ENCODE measurements at places on chromosomes 7 and 10.

DNA sequence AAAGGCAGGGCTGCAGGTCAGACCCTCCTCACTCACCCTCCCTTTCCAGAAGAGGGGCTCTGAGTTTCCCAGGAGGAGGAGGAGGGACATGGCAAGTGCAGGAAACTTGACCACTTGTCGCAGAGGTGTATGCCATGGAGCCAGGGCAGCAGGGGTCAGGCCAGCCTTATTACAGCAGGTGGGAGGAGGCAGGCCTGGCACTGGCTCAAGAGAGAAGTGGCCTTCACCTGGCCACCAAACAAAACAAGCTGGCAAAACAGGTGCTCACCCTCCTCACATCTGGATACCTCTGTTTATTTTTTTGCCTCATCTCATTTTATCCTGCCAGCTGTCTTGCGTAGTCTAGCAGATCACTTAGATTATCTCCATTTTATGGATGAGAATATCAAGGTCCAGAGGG lies 12.5 kb downstream of the COL13A1 start:
- DNase-seq = no peak

GRCh38 chr7:30181211-30181610 lies 46.4 kb downstream of the MTURN start:
- no peak for DNase-seq

DNA sequence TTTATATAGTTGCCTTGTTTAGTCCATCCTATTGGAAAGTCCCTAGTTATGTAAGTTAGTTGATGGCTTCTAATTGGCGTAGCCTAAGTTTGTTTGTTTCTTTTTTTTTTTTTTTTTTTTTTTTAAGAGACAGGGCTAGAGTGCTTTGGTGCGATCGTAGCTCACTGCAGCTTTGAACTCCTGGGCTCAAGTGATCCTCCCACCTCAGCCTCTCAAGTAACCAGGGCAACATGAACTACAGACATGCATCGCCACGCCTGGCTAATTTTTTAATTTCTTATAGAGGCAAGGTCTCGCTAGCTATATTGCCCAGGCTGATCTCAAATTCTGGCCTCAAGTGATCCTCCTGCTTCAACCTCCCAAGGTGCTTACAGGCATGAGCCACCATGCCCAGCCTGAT lies 7.1 kb downstream of the CSGALNACT2 start:
- no peak for DNase-seq

- peak; percentile 28 for DNase-seq
Observed at GRCh38 chr7:131066635-131067034, 261.0 kb upstream of the MKLN1 start.

DNA sequence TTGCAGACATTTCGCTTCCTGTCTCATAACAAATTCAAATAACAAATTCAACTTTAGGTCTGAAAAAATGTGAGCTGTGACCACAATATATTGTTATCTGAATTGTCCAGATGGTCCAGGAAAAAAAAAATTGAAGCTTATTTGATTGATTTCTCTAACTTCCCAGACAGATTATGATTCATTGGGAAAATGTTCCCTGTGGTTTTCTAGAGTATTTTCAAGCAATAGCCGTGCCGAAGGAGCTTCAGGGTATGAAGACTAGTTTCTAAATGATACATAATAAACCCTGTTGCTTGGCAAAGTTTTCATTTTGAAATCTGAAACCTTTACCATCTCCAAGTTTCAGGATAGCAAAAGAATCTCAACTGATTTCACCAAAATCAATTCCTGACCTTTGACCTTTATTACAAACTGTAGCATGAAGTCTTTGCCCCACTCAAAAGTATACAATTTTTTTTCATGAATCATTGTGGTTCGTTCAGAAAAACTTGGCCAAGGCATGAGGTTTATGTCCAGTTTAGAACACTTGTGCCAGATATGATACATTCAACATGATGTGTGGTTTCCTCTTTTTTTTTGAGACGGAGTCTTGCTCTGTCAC lies 109.9 kb downstream of the JCAD start:
- no peak for DNase-seq

DNA sequence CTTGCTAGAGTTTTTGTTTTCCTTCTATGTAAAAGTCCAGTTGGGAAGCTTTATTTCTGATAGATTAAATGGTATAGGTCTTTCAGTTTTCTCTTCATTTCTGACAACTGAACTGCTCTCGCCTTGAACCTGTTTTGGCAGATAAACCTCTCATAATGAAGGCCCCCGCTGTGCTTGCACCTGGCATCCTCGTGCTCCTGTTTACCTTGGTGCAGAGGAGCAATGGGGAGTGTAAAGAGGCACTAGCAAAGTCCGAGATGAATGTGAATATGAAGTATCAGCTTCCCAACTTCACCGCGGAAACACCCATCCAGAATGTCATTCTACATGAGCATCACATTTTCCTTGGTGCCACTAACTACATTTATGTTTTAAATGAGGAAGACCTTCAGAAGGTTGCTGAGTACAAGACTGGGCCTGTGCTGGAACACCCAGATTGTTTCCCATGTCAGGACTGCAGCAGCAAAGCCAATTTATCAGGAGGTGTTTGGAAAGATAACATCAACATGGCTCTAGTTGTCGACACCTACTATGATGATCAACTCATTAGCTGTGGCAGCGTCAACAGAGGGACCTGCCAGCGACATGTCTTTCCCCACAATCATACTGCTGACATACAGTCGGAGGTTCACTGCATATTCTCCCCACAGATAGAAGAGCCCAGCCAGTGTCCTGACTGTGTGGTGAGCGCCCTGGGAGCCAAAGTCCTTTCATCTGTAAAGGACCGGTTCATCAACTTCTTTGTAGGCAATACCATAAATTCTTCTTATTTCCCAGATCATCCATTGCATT lies 27.1 kb downstream of the MET start:
- no peak for DNase-seq

- DNase-seq = no peak
Observed at GRCh38 chr10:6297951-6298381, 95.2 kb downstream of the PFKFB3 start.

DNA sequence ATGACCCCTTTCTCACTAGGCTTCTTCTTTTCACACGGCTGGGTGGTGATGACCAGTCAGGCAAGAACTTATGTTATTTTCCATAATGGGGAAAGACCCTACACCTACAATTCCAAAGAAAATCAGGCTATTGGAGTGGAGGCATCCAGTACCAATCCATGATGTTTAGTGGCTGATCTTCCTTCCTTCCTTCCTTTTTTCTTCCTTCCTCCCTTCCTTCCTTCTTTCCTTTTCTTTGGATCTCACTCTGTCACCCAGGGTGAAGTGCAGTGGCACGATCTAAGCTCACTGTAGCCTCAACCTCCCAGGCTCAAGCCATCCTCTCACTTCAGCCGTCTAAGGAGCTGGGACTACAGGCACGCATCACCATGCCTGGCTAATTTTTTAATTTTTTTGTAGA lies 2.5 kb downstream of the RGS10 start:
- no peak for DNase-seq

DNA sequence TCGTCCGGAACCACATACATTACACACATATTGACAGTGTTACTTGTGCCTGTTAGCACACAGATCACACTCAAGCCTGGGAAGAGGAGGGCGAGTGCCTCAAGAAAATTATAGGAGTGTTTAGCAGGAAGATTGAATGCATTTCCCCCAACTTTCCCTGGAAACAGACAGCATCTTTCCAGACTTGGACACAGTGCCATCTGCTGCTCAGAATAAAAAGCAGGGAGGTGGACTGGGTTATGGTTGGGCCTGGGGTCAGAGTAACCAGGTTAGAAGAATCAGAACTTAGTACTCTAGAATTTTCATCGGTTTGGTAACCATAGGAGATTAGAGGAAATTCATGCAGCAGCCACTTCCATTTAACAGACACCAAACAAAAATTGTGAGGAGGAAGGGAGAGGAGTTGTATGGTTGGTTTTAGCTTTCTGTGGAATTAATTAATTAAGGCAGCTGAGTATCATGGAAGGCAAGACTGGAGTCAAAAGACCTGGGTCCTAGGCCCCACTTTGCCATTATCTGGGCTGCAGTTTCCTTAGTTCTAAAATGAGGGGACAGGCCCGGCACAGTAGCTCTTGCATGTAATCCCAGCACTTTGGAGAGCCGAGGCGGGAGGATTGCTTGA lies 43.4 kb upstream of the OPTN start:
- DNase-seq = no peak

DNA sequence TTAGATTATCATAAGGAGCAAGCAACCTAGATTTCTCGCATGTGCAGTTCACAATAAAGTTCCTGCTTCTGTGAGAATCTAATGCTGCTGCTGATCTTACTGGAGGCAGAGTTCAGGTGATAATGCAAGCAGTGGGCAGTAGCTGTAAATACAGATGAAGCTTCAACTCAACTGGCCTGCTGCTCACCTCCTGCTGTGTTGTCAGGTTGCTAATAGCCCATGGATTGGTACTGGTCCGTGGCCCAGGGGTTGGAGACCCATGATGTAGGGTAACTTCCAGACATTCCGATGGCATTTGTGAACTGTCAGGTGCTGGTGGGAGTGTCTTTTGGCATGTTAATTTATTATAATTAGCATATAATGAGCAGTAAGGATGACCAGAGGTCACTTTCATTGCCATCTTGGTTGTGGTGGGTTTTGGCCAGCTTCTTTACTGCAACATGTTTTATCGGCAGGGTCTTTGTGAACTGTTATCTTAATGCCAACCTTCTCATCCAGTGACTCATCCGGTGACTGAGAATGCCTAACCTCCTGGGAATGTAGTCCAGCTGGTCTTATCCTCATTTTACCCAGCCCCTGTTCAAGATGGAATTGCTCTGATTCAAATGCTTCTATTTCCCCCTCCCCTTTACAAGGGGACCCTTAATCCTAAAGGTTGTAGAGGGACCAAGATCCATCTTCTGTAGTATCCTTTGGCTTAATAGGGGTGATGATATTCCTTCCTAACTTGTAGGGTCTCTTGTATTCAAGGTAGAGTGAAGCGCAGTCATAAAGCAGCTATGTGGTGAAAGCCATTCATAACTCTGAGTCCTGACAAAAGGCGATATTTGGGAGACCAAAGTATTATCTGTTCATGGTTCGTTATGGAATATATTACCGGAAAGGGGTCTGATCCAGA lies 165.8 kb downstream of the CCSER2 start:
- peak; percentile 53 for DNase-seq

GRCh38 chr7:148419856-148420832 lies 170.4 kb upstream of the C7orf33 start:
- no peak for DNase-seq

GRCh38 chr10:31299119-31299518 lies 19.9 kb upstream of the ZEB1 start:
- no peak for DNase-seq

DNA sequence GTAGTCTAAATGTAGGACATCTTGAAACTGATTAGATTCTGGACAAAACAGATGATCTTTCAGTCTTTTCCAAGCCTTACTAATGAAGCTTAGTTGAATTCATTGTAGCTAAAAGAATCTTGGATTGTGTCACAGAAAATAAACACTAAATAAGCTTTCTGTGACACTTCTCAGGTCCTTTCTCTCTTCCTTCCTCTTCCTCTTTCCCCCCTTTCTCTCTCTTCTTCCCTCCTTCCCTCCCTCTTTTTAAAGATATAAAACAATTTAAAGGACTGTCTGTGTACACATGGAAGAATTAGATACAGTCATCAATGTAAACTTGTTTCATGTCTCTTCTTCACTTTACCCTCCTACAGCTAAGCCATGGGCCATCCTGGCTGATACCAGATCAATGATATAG lies 5.3 kb upstream of the COMMD3 start:
- DNase-seq = no peak

- no peak for DNase-seq
Observed at GRCh38 chr7:149300620-149301285, 38.8 kb downstream of the ZNF783 start.

DNA sequence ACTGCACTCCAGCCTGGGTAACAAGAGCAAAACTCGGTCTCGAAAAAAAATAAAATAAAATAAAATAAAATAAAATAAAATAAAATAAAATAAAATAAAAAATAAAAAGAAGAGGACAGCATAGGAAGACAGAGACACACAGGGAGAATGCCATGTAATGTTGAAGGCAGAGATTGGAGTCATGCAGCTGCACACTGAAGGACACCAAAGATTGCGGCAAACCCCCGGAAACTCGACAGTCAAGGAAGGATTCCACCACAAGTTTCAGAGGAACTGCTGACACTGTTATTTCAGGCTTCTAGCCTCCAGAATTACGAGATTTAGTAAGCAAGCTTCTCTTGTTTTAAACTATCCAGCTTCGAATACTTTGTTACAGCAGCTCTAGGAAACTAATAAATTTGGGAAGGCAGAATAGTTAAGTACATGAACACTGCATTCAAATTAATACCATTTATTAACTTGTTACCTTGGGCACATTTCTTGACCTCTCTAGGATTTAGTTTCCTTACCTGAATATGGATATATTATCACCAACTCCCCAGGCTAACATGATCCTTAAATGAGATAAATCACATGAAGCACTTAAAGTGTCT lies 9.5 kb downstream of the CPED1 start:
- DNase-seq = no peak

DNA sequence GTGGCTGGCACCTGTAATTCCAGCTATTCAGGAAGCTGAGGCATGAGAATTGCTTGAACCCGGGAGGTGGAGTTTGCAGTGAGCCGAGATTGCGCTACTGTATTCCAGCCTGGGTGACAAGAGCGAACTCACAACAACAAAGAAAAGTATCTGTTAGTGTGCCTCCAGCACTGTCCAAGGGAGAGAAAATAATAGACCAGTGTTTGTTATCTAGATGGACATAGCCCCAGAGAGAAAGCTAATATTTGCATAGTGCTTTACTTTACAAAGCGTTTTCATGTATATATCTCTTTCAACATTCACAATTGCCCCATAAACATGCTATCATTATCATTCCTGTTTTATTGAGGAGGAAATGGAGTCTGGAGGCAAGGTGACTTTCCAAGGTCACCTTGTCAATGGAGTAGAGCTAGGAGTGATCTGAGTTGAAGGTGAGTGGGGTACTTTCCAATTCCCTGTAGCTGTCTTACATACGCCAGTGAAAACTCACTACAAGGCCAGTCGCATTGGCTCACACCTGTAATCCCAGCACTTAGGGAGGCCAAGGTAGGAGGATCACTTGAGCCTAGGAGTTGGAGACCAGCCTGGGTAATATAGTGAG lies 49.7 kb upstream of the KIF5B start:
- DNase-seq = no peak

GRCh38 chr10:16822726-16823360 lies 5.6 kb upstream of the RSU1 start:
- DNase-seq = no peak

GRCh38 chr7:41147606-41148485 lies 555.0 kb downstream of the INHBA start:
- no peak for DNase-seq

GRCh38 chr7:34281260-34281659 lies 375.9 kb downstream of the BMPER start:
- DNase-seq = no peak

DNA sequence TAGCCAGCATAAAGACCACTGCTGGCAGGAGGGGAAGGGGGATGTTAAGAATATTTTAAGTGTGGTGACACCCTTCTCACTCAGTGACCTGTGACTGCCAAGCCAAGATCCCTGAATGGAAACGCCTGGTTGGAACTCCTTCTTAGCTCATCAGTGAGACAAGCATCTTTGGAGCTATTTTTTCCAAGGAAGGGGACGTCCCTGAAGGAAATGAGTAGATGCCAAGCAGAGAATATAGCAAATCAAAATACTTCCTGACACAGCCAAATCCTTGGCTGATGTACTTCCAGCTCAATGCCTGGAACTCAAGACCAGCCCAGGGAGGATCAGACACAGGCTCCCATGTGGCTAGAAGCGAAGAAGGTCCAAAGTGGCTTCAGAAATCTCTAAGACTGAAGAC lies 82.2 kb downstream of the SORBS1 start:
- no peak for DNase-seq

All from SJSA1 (cell line).